ENCODE measurements at places on chromosomes 7 and 10.

DNA sequence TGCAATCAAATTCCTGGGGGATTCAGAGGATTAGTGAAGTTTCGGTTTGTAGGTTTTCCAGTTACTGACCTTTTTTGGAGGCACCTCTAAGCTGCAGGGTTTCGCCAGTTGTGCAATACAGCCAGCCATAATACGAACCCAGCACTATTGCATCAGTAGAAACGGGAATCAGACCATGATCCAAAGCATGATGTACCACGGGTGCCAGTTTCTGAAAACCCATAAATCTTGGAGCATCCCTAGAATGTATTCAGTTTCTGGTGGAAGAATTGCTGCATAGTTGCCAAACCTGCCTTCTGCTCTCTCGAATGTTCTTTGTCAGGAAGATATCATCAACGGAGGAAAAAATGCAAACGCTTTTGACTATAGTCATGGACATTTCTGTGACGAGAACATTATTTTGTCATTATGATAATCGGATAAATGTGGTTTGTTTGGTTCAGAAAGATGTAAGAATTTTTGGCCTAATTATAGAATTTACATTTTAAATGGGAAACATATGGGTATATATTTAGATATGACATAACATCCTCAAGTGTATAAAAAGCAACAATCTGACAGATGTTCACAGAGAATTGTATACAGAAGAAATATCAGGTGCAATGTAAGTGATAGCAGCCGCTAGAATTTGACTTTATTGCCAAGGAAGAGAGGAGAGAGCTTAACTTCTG is 186.2 kb upstream of the PRKCQ start:
- DNase-seq, result no peak

- DNase-seq, result no peak
These were observed 128.4 kb downstream of the ARL4A start for GRCh38 chr7:12815871-12816270.

DNA sequence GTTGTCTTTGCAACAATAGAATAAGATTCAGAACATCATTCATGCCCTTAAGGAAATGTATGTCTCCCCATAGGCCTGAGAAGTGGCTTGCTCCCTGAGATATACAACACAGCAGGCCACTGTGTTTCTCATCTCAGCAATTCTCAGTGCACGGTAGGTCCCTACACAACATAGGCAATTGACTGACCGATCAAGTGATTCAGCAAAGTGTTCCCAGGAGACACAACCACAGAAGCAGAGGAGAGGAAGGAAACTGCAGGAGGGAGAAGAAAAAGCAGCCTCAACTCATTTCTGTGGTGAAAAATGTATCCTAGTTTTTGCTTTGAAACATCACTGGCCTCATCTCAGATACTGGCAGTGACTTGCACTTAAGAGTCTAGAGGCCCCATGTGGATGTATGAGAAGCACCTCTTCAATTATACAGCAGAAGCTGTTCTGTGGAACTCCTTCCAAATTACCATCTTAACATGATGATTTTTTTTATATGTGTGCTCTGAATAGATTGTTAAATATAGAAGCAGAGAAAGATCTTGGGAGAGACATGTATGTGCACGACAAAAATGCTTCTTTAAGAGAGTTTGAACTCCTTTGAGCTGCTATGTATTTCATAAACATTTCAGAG is 306.8 kb downstream of the XPNPEP1 start:
- DNase-seq, result no peak

- peak; percentile 68 for DNase-seq
These were observed 521.7 kb downstream of the ADRA2A start for GRCh38 chr10:111598433-111599059.

DNA sequence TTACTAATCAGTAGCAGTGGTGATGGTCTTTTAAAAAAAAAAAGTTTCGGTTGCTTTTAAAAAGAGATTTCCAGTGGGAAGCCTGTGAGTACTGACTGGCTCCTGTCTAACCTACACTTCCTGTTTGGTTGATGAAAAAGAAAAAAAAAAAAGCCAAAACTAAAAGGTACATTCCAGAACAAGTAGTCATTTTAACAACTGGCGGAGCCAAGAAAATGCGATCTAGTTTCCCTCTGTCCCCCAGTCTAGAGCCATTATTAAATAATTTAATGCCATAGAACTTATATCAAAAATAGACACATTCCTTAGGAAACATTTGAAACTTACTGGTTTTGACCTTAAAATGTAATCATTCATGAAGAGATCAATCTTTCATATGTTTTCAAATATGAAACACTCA is 254.2 kb upstream of the C7orf33 start:
- DNase-seq, result no peak

DNA sequence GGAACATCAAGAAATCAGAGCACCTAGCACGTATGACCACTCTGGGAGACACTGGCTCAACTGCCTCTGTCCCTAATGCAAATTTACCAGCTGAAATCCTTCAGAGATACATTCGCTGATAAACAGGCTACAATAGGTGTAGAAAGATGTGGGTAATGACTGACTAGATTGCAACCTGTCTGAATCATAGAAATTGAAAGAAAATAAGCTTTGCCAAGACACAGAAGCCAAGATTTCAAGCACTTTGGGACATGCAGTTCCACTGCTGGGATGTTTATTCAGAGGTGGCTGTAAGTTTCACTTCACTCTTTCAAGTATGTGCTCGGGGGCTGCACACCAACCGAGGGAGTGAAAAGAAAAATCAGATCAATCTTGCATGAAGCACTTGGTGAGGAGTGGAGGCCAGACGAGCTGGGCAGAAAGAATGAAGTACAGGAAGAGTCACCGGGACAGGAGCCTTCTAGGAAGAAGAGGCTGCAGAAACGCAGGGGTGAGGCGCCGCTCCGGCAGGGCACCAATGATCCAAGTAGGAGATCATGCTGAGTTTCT is 276.7 kb downstream of the PARD3 start:
- no peak for DNase-seq

GRCh38 chr10:61899997-61900828 is 1.3 kb upstream of the ARID5B start:
- DNase-seq, result peak; percentile 46

DNA sequence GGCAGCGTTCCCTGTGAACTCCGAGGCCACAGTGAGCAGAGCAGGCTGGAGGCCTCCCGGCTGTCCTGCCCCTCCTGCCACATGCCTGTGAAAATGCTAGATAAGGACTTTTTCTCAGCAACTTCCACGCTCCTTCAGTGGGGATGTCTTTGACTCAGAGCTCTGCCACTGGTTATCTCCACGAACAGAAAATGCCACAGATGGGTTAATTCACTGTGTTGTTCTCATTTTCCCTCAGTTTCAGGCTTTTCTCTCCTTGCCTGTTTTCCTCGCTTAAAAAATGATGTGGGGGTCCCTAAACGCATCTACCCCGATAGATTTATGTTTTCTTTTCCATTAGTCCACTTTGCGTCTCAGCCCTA is 51.3 kb downstream of the IKZF1 start:
- no peak for DNase-seq

DNA sequence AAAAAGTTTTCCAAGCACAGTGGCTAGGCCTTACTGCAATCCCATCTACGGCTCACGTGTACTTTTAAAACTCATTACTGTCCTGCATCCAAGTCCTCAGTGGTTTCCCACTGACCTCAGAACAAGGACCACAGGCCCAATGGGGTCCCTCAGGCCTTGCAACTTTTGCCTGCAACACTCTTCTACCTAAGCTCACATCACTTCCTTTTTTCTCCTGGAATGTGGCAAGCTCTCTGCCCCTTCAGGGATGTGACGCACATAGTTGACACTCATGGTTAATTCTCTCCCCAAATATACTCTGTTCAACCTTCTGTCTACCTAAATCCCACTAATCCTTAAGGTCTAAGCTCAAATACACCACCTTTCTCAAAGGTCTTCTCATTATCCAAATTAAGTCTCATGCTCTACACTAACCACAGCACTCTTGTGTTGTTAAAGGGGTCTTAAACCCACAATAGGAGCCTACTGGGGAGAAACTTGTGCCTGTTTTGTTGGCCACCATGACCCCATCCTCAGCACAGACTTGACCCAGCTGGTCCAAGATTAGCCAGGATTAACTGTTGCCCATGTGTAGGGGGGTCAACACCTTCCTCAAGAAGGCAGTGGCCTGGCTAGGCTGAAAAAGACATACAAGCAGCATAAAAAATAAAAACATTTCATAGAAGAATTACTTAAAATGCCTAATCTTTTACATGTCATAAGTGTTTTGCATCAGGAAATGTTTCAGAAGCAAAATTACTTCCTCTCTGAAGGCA is 15.2 kb downstream of the HNRNPF start:
- no peak for DNase-seq

GRCh38 chr7:114916261-114916892 is 5.5 kb upstream of the MDFIC start:
- no peak for DNase-seq

GRCh38 chr10:110073896-110074295 is 66.1 kb downstream of the ADD3 start:
- DNase-seq, result no peak

DNA sequence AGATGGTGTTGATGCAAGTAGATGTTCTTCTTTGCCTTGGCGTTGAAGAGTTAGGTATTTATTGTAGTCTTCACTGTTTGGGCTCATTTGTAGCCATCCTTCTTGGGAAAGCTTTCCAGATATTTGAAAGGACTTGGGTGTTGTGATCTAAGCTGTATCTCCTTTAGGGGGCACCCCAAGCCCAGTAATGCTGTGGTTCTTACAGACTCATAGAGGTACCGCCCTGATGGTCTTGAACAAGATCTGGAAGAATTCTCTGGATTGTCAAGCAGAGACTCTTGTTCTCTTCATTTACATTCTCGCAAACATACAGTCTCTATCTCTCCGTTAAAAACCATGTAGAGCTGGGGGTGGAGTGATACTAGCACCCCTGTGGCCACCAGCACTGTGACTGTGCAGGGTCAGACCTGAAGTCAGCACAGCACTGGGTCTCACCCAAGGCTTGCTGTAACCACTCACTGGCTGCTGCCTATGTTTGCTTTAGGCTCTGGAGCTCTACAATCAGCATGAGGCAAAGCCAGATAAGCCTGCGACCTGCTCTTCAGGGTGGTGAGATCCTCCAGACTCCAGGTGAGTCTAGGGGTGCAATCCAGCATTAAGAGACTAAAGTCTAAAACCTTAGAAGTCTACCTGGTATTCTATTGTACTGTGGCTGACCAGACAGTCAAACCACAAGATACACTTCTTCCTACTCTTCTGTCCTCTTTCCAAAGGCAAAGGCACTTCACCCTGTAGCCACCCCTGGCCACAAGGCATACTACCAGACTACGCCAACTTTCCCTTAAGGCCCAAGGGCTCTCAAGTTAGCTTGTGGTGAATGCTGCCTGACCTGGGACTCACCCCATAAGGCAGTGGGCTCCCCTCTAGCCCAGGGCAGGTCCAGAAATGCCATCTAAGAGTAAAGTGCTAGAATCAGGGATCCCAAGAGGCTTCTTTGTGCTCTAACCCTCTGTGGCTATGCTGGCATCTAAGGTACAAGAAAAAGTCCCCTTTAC is 209.7 kb upstream of the TMEM196 start:
- DNase-seq, result no peak

GRCh38 chr7:38524786-38525185 is 106.4 kb downstream of the AMPH start:
- no peak for DNase-seq

DNA sequence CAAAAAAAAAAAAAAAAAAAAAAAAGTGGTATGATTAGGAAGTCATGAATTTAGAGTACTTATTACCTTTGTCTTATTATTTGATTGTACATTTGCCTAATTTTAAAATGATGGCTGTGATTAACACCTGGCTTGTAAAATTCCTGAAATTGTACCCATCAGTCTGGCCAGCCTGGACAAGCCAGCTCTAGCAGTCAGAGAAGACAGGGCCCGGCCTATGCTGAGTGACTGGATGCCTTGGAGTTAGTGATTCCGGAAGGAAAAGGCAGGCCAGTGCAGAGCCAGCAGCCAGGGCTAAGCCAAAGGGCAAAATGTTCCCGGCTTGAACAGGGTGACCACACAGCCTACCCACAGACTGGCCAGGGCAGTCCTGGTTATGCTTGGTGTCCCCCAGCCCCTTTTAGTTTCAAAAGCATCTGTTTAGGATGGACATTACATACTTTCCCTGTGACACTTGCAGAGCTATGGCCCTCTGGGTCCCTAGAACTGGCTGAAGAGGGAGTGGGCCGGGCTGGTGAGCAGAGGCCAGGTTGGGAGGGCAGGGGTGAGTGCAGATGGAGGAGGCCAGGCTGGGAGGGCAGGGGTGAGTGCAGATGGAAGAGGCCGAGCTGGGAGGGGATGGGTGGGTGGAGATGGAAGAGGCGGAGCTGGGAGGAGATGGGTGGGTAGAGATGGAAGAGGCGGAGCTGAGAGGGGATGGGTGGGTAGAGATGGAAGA is 61.7 kb downstream of the PROSER2 start:
- DNase-seq, result no peak

DNA sequence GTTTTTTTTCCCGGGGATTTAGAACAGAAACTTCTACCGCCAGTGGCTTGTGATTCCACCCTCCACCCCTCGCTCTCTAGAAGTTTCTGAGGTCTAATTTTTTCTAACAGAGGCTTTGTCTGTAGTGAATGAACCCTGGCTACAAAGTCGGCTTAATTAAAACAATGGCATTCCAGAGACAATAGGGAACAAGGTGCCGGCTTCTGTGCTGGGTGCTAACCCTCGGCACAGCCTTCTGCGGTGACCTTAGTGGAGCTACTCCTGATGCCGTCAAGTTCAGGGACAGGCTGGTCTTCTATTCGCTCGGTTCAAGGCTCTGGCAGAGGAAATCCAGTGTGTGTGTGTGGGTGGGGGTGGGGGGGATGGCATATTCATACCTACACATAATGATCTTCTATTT is 32.1 kb upstream of the ENO4 start:
- DNase-seq, result no peak

- DNase-seq, result no peak
These were observed 1033.4 kb downstream of the SORCS3 start for GRCh38 chr10:105674448-105674847.

DNA sequence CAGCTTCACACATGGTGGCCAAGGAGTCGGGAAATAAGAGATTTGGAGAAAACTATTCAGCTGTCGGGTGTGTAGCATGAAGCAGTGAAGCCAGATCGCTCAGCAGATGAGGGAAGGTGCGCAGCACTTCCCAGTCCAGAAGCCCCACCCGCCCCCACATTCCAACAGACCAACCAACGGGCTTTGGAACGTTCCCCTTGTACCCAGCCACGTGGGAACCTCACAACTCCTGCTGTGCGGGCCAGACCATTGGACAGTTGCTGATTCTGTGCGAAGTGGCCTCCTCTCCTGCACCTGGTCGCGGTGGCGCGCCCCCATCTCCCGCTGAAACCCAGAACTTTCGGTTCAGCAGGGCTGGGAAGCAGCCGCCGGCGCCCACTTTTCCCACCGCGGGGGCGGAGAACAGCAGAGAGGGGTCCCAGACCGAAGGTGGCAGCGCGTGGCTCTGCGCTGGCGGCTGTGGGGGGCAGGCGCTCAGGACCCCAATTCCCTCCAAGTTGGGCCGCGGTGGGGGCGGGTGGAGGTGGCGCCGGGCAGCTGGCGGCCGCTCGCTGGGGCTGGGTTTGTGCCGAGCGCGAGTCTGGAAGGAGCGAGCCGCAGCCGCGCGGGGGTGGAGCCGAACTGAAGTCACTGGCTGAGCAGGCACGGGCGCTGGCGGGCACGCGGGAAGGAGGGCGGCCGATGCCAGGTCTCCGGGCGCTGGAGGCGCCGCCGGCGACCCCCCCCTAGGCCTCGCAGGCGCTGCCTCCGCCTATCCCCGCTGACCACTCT is 1301.5 kb upstream of the SORCS1 start:
- DNase-seq, result no peak
